ENCODE measurements at places on chromosomes 16 and 17.

DNA sequence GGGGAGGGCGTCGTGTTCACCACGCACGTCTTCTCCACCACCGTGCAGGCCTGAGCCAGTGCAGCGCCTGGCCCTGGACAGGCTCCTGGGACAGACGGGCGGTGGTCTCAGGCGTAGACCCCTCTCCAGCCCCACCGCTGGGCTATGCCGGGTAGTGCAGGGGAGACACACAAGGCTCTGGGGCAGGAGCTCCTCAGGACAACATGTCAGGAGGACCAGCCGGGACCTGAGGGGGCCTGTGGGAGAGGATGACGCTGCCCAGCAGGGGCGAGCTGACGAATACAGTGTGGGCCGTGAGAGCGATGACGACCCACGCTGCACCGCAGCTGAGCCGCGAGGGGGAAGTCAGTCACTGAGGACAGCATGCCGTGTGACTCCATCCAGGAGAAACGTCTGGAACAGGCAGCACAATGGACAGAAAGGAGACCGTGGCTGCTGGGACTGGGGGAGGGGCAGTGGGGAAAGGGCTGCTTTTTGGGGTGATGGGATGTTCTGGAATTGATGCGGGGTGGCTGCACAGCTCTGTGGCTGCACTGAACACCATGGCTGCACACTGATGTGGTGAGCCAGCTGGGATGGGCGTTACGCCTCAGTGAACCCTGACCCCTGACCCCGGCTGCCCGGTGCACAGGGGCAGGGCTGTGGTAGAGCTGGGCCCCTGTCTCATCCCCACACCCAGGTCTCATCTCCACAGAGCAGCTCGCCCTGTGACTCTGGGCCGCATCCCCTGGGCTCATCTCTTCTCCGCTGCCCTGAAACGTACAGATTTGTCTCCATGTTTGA is 20.2 kb downstream of the DNASE1 start:
- no peak for DNase-seq

GRCh38 chr17:19410091-19410490 is 941 bp upstream of the RNF112 start:
- no peak for DNase-seq

- no peak for DNase-seq
Measured at GRCh38 chr17:291587-291986, 61.0 kb downstream of the RPH3AL start.

- no peak for DNase-seq
Measured at GRCh38 chr16:88295671-88296436, 86.9 kb upstream of the ZNF469 start.

- no peak for DNase-seq
Measured at GRCh38 chr16:29702269-29702668, 23.3 kb downstream of the QPRT start.

DNA sequence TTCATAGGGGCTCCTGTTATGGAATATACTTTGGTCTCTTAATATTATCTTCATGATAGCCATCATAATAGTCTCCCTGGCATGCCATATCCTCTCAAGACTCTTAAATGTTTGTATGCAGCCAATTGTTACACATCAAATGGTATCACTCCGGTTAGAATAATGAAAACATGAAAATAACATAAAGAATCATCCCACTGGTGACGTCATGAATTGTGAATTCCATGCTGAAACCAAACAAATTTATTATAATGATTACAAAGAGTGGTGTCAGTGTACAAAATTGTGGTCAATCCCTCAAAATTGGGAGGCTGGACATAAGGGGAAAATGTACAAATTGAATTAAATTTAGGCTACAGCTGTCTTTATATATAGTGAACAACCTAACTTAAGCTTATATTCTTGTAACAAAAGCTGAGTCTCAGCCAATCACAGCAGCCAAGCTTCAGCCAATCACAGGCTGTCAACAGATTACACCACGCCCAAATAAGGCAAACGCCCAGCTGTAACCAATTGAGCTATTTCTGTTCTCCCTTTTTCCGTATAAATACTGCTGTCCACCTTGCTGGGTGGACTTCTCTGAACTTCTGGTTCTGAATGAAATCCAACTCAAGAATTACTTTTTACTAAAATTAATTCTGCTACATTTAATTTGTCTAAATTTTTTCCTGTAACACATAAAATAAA is 156.1 kb downstream of the CHD9NB start:
- no peak for DNase-seq

DNA sequence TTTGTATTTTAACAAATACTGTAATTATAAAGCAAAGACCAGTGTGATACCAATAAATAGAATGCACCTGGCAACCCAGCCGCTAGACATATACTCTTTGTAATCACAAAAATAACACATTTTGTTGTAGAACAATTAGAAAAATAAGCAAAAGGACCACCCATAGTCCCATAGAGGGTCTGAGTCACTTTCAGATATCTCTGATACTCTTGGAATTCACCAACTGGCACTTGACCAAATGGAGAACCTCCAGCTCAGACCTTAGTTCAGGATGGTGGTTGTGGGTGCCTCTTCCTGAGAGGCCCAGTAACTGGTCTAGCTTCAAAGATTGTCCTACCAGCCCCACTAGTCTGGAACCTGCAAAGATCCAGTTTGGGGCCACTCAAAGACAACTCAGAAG is 789 bp upstream of the TERF2 start:
- DNase-seq = no peak

GRCh38 chr16:89157778-89158177 is 13.8 kb upstream of the CDH15 start:
- DNase-seq = no peak

GRCh38 chr16:56370875-56371659 is 54.3 kb downstream of the AMFR start:
- DNase-seq = no peak

GRCh38 chr17:3039736-3040135 is 23.7 kb downstream of the OR1D5 start:
- DNase-seq = no peak

- no peak for DNase-seq
Measured at GRCh38 chr17:67829331-67829730, 4.0 kb downstream of the BPTF start.

DNA sequence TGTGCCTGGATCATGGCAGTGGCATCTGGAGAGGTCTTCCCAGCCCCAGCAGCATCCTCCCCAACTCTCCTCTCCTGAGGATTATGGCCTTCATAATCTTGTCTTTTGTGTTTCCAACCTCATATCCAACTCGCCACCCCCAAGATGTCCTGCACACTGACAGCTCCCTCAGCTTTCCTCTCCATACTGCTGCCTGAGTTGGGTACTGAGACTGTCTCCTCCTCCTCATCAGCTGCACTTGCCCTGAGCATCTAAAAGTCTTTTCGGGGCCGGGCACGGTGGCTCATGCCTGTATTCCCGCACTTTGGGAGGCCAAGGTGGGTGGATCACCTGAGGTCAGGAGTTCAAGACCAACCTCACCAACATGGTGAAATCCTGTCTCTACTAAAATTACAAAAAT is 2.0 kb downstream of the CD300LB start:
- DNase-seq = no peak

GRCh38 chr17:77651988-77652387 is 306.5 kb upstream of the TNRC6C start:
- no peak for DNase-seq

- DNase-seq = no peak
Measured at GRCh38 chr16:1285669-1286512, 23.5 kb upstream of the UBE2I start.

GRCh38 chr16:9870962-9871361 is 311.3 kb downstream of the GRIN2A start:
- DNase-seq = no peak

DNA sequence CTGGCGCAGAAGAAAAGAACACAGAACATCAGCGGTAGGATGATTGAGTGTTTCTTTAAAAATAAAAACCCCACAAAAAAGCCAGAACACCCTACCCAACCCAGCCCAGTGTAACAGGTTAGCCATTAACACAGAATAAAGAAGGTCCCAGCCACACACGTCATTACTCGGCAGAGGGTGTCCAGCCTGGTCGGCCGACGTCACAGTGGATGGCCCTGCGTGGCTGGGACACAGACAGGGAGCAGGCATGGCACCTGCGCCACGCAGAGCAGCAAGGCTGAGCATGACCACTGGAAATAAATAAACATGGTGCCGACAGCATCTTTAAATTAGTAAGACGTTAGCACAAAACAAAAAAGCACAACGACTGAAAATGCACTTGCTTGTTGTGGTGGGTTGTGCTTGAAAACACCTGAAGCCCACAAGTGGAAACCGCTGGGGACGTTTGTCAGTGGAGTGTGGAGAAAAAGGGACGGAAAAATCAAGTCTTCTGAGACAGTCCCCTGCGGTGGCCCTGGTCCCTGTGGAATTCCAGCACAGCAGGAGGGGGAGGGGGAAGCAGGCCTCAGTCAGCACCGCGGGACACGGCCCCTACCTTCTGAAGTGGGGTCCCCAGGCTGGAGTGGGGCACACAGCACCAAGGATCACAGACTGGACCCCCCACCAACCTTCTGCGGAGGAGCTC is 39.2 kb downstream of the SLC7A5 start:
- no peak for DNase-seq

- no peak for DNase-seq
Measured at GRCh38 chr16:64933885-64934284, 188.0 kb downstream of the CDH11 start.

- no peak for DNase-seq
Measured at GRCh38 chr16:65763640-65764305, 602.7 kb upstream of the CDH5 start.

DNA sequence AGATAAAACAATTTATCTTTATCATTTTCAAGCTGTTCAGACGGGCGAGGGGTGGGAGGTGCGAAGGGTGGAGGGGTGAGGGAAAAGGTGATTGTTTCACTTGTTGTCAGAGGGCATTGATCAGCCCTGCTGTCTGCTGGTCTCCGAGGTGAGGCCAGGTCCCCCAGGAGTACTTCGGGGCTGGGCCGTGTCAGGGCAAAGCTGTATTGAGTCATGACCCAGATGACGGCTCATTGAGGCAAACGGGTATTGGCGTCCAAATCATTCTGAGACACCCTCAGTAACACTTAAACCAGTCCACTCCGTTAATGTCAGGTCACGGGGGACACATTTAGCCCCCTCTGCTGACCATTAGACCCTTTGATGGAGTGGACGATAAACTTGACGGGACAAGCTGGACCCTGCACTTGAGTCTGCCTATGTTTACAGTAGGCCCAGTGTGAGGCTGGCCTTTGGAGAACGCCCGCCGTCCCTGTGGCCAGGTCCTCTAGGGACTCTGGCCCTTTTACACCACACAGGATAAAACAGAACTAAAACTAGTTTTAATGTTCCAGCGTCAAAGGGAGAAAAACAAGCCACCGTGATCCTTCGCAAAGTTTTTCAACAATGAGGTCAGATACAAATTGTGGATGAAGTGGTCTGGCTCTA is 502.2 kb upstream of the ZFHX3 start:
- DNase-seq = no peak

- no peak for DNase-seq
Measured at GRCh38 chr16:14301169-14302030, 230.3 kb downstream of the MRTFB start.

- no peak for DNase-seq
Measured at GRCh38 chr16:68194251-68194650, 41.7 kb downstream of the ESRP2 start.

DNA sequence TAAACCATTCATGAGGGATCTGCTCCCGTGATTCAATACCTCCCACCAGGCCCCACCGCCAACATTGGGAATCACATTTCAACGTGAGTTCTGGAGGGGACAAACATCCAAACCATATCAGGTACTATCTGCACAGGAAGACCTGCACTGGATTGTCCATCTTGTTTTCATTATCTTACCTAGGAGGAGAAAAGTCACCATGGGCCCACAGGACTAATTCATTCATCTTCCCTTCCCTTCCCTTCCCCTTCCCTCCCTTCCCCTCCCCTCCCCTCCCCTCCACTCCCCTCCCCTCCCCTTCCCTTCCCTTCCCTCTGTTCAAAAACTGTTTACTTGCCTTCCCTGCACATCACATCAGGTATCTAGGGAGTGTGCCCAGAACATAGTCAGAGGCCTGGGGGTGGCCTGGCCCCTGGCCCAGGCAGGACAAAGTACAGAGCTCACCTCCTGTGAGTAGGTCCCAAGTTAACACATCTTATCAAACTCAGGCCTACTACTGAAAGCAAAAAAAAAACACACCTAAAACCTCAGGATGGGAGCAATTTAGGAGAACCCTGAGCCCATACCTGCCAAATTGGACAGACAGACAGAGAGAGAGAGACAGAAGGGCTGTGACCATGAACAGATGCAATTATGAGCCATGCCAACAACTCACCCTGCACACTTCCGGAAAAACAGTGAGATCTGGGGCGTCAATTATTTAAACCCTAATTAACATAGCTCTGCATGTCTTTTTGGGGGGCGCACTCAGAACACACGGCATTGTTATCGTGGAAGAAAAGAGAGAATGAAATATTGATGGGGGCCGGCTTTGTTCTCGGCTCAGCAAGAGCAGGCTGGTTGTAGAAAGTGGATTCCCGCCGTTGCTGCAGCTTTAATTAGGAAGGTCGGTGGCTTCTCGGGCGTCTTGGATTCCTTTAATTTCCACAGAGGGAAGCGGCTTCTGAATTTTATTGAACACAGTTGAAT is 151.2 kb downstream of the IRX5 start:
- DNase-seq = no peak

- no peak for DNase-seq
Measured at GRCh38 chr17:74430706-74431567, 951 bp upstream of the GPRC5C start.

DNA sequence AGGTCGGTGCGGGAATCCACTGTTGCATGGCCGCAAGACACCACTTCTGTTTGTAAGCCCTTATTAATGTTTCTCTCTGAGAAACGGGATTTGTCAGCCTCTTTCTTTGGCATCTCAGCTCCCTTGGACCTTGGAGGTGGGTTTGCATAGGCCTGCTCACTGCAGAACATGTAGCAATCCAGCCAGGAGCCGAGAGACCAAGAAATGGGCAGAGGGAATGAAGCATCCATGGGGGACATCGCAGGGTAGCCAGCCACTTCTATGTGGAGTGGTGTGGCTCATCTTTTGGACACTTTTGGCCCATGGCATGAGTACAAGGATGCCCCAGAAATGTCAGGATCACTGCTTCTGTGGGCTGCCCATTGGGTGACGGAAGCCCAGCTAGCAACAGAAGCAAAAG is 79.4 kb downstream of the GSG1L start:
- no peak for DNase-seq

All from SIG-M5 (cell line).